ENCODE measurements at places on chromosomes 5 and 9.
A peak's percentile ranks its signal among the peaks of the same experiment; 100 is the strongest.

DNA sequence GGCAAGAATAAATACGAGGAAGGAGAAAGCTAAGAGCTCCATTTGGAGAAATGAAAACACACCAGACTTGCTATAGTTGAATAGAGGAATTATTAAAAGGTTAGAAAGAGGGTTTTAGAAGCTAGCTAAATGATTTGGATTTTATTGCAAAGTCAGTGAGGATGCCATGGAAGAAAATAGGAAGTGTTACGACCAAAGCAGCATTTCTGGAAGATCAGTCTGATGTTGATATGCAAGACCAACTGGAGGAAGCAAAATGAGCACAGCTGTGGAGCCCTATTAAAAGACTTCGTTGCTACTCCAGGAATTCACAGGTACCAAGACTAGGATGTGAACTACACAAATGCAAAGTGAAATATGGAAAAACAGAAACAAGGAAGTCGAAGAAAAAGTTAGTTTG, 2.1 kb downstream of the DHX29 start:
- no peak for DNase-seq

DNA sequence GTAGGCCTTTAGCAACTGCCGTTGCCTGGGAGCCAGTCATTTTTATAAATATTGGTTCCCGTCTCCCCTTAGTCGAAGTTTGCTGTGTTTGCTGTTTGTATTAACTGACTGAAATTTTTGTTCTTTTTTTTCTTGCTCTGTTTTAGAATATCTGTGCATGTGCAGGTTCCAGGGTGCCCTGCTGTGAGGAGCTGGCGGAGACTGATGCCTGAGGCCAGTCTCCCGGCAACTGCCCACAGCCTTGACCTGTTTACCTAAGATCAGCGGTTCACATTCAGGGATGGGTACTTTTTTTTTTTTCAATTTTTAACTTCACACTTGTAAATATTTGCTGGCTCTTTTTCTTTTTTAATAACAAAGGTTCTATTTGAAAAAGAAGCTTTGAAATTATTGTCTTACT, 262.6 kb upstream of the ADAMTS16 start:
- DNase-seq = no peak

DNA sequence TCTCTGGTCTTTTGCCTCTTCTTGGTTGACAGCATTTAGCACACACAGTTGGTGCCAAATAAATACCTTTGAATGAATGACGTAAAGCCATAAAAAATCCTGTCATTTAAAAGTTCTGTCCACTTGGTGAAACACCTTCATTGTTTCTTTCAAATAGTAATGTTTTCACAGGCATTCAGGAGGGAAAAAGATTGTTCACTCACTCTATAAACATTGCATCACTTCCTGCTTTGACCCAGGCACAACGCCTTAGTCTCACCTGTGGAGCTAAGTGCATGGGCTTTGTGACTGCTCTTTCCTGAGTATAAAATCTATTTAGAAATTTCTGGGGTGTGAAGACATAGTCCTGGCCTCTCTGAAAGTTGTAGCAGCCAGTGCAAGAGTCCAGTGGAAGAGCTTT, 88.9 kb upstream of the CXCL14 start:
- no peak for DNase-seq

DNA sequence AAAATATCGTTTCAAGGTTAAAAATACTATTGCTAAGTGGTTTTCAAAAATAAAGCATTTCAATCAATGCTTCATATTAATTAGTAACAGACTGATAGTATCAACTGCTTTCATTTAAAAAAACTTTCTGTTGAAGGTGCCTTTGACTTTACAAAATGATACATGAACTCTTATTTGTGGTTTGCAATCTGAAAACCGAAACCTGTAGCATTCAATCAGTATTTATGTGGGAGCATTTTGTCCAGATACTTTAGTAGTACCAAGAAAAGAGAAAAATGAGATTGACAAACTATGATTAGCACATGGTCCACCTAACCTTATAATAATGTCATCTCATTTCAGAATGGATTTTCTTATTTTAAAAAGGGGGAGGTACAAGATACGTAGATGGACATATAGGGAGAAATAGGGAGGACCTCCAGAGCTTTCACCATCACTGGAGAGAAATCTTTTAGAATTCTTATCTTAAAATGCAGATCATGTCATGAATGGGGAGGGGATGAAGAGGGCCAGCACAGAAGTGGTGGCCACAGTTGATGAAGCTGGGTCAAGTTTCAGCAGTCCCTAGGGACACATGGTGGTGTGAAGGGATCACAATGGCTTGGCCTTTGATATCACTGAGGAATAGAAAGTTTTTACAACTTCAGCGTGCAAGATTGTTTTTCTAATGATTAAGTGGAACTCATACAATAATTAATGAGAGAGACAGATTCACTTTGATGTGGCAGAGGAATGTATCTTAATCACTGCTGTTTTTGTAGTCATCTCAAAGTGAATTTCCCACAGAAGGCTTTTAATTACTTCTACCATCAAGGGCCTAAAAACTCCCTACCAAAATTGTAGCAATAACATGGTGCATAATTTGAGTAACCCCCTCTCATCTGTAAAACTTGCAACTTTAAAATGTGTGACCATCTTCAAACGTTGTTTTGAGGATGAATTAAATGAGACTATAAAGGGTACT, 322.3 kb upstream of the EDIL3 start:
- no peak for DNase-seq

DNA sequence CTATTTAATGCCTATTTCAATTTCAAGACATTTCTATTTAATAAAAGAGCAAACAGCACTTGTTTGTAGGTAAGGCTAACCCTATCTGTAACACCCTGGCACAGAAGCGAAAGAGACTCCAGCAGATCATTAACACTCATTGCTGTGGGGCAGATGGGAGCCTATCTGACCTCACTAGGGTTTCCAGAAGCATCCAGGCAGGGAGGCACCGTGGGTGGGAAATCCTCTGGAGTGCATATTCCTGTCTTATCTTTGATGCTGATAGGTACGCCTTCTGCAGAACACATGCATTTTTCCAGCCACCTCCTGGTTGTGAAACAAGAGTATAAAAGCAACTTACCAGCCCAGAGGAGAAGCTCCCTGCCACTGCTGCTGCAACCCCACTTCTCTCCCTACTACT, 233.7 kb downstream of the GLIS3 start:
- DNase-seq = no peak

GRCh38 chr9:94908011-94908563, 181.6 kb downstream of the AOPEP start:
- no peak for DNase-seq

- no peak for DNase-seq
Measured at GRCh38 chr5:86688406-86688805, 70.7 kb downstream of the COX7C start.

DNA sequence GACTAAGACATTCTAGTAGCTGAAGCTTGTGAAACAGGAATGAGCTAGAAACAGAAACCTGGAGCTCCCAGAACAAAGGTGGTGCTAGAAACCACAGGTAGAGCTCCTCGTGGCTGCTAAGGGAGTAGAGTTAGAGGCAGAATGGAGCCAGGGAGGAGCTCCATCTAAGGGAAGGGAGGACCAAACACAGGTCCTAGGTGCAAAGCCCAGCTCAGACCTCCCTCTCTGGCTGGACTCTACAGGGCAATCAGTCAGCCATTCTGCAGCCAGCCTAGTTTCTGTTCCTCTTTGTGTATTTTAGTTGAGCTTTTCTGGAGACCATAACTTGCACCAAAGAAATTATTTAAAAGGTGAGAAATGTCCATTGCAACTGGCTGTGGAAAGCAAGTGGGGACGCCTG, 70.4 kb downstream of the CRB2 start:
- DNase-seq = no peak

GRCh38 chr9:130636648-130637020, 27.8 kb upstream of the PRDM12 start:
- DNase-seq = no peak

DNA sequence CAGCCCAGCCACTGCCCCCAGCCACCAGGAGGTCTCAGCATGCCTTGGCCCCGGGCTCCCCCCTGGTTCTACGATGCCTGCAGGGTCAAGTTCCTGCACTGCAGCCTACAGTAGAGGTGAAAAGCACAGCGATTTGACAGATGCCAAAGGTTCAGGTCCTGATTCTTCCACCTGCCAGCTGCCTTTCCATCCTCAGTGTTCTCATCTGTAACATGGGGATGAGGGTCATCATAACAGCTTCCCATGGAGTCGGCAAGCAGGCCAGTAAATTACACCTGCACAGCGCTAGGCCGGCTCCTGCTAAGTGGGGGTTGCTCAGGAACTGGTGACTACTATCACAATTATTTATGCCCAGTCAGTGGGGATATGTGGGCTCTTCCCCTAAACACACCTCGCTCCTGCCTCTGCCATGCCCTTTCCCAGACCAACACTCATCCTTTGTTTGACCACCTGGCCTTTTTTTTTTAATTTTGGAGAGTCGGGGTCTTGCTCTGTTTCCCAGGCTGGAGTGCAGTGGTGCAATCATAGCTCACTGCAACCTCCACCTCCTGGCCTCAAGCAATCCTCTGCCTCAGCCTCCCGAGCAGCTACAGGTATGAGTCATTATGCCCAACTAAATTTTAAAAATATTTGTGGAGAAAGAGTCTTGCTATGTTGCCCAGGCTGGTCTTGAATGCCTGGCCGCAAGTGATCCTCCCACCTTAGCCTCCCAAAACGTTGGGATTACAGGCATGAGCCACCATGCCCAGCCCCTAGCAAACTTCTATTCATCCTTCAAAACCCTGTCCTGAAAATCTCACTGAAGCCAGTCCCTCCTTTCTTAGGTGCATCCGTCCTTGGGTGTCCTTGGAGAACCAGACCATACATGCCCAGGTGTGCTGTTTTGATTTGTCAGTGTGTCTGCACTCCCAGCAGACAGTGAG, 6.4 kb downstream of the ENG start:
- DNase-seq = no peak

GRCh38 chr5:104951829-104952228, 1389.2 kb upstream of the NUDT12 start:
- no peak for DNase-seq

DNA sequence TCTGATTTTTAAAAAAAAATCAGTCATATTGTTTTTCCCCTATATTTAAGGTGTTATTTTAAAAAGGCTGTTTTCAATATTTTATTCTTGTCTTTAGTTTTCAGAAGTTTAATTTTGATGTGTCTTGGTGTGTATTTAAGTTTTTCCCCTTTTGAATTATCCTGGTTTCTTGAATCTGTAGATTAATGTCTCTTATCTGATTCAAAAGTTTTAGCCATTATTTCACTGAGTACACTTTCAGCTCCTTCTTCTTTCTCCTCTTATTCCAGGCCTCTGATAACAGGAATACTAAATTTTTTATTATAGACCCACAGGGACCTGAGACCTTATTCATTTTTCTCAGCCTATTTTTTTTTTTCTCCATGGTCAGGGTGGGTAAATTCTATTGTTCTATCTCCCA, 81.8 kb downstream of the PPIC start:
- DNase-seq = no peak

- no peak for DNase-seq
Measured at GRCh38 chr9:128607642-128608350, 48.9 kb downstream of the DYNC2I2 start.

- no peak for DNase-seq
Measured at GRCh38 chr9:35395076-35395705, 94.7 kb upstream of the RUSC2 start.

GRCh38 chr5:149938791-149939358, 5.7 kb downstream of the PDE6A start:
- DNase-seq = no peak

DNA sequence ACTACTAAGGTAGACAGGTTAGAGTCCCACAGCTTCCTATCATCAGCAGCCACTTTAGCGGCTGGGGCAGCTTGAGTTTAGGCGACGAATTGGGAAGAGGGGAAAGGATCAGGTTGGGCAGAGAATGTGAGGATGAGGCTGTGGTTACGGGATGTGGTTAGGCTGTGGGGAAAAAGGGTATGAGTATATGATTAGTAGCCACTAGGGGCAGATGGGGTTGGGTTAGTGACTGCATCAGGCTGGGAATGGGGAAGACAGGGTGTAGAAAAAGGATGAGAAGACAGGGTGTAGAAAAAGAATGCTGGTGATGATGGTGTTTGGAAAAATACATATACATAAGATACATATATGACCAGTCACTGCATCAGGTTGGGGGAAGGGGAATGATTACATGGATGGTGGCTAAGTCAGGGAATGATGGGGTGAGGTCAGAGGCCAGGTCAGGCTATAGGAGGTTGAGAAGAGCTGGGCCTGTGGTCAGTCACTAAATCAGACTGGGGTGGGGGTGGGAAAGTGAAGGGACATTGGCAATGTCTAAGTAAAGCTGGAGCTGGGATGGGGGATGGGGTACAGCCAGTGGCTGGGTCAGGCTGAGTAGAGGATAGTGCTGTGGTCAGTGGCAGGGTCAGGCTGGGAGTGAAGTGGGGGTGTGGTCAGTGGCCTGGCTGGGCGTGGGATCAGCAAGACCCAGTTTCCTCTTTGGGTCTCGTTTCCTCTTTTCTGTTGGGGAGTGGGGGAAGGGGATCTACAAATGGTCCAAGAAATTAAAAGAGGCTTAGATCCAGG, 2.1 kb downstream of the TLN1 start:
- DNase-seq = peak; percentile 30

GRCh38 chr5:24525414-24525813, 119.4 kb downstream of the CDH10 start:
- no peak for DNase-seq

DNA sequence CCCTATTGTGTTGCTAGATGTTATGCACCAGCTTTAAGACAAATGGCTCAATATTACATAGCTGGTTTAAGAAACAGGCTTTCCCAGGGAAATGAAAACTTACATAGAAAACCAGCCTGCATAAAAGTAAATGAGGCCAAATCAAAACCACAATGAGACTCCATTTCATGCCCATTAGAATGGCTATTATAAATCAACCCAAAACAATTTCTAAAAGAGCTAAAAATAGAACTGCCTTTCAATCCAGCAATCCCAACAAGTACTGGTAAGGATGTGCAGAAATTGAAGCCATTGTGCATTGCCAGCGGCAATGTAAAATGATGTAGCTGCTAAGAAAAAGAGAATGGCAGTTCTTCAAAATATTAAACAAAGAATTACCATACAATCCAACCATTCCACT, 1170.0 kb upstream of the CDH9 start:
- no peak for DNase-seq

GRCh38 chr5:179927824-179928223, 20.1 kb upstream of the TBC1D9B start:
- no peak for DNase-seq

DNA sequence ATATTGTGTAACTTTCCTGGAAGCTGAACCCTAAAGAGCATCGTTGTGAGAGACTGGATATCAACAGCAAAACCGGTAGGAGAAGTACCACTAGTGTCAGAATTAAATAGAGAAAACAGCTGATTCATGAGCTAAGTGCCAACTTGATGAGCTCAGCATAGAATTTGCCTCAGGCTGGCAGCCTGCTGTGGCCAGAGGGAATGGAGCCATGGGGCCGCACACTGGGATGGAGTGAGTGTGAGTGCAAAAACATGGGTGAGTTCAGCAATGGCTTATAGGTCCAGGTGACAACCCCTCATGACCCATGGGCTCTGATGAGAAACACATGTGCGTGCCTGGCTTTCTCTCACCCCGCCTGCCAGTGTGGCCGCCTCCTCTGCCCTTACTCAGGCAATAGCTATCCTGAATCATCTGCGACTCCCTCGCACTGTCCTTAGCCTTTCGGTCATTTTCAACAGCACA, 25.4 kb downstream of the ADAMTS16 start:
- no peak for DNase-seq
